Kasumi-1 (cell line): ENCODE measurements at places on chromosomes 11 and 22.
A peak's percentile ranks its signal among the peaks of the same experiment; 100 is the strongest.

DNA sequence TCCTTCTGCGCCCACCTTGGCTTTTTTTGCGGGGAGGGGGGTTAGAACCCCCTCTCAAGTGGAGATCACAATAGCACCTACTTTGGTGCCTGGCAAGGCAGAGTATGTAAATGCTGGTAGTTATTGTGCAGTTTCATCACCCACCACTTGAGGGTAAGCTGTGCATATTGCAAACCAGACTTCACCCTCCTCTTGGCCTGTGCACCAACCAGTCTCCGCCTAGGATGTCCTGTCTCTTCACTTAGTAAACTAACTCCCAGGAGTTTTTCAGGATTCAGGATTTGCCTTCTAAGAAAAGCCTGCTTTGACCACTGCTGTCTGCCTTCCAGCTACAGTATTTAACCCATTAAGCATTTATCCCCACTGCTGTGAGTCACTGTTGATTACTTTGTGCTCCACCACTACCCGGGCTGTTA, 2.0 kb upstream of the UBXN1 start:
- peak; percentile 91 for DNase-seq

- DNase-seq, result no peak
Observed at GRCh38 chr11:68317147-68317785, 4.9 kb downstream of the LRP5 start.

DNA sequence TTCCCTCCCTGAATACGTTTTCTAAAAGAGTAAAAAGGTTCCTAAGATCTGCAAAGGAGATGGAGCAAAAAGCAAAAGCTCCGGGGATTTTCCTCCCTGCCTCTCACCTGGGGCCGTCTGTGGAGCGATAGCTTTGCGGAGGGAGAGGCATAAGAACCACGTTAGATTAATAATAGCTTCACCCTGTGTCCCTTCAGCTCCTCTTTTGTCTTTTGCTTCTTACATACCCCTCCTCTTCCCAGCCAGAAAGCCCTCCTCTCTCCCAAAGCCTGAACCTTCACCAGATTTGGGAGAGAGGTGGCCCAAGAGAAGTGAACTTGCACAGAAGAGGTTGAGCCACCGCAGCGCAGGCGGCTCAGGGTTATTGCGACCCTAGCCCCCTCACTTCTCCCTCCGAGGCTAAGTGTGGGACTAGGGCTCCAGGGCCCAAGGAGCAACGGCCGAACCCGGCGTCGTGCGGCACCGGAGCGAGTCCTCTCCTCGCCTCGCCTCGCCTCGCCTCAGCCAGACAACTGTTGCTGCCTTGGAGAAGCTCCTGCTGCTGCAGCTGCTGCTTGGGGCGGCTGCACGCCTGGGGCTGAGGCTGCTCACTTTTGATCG, 97.6 kb upstream of the HSD17B12 start:
- DNase-seq, result no peak

DNA sequence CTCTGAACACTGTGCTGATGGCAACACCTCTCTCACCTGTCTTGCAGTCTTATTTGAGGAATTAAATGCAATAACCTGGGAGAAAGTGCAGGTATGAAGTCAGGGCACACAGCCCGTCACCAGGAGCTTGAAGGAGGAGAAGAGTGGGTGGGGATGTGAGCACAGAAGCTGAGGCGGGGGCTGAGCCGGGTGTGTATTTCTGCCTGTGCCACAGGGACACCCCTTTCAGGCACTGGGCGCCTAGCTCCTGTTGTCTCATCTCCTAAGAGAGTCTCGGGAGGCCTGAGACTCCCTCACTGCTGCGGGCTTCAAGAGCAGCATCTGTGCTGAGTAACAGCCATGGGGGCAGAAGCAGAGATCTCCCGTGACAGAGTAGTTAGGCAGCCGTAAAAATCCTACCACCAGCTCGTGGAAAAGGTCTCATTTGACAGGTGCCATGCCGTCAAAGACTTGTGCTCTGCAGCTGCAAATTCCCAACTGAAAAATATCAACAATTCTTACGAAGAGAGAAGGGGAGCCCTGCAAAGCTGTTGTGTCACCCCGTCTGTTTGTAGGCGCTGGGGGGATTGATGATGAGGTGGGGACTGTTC, 26.8 kb downstream of the PARVB start:
- no peak for DNase-seq

- DNase-seq, result no peak
Observed at GRCh38 chr11:114553642-114554041, 6.0 kb downstream of the NXPE1 start.

GRCh38 chr22:20607157-20607907, 99.9 kb downstream of the MED15 start:
- DNase-seq, result no peak

DNA sequence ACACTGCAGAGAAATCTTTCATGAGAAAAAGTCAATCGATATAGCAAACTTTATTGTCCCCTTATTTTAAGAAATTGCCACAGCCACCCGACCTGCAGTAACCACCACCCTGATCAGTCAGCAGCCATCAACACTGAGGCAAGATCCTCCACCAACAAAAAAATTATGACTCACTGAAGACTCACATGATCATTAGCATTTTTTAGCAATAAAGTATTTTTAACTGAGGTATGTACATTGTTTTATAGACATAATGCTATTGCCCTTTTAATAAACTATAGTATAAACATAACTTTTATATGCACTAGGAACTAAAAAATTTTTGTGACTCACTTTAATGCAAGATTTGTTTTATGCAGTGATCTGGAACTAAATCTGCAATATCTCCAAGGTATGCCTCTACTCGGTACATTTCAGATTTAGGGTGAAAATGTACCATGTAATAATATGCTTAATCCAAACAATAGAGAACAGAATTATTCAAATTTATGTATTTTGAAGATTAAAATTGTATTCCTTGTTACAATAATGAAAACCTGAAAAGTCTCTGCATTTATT, 79.2 kb upstream of the CEP126 start:
- DNase-seq, result no peak

DNA sequence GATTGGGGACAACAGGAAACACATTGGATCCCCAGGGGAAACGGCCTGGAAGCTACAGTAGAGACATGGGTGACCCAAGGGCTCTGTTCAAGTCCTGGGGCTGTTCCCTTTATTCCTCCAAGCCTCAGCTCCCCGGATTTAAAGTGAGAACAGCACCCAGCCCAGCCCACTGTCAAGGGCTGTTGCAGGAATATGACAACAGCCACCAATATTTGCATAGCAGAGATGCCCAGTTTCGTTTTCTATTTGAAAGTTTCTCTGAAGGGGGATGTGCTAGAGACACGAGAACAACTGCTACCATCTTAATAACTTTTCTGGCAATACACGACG, 81.1 kb upstream of the WNT7B start:
- DNase-seq, result no peak

GRCh38 chr22:47940211-47940610, 1177.8 kb downstream of the TBC1D22A start:
- DNase-seq, result no peak
